ENCODE measurements at places on chromosomes 4 and X.
A peak's percentile ranks its signal among the peaks of the same experiment; 100 is the strongest.

DNA sequence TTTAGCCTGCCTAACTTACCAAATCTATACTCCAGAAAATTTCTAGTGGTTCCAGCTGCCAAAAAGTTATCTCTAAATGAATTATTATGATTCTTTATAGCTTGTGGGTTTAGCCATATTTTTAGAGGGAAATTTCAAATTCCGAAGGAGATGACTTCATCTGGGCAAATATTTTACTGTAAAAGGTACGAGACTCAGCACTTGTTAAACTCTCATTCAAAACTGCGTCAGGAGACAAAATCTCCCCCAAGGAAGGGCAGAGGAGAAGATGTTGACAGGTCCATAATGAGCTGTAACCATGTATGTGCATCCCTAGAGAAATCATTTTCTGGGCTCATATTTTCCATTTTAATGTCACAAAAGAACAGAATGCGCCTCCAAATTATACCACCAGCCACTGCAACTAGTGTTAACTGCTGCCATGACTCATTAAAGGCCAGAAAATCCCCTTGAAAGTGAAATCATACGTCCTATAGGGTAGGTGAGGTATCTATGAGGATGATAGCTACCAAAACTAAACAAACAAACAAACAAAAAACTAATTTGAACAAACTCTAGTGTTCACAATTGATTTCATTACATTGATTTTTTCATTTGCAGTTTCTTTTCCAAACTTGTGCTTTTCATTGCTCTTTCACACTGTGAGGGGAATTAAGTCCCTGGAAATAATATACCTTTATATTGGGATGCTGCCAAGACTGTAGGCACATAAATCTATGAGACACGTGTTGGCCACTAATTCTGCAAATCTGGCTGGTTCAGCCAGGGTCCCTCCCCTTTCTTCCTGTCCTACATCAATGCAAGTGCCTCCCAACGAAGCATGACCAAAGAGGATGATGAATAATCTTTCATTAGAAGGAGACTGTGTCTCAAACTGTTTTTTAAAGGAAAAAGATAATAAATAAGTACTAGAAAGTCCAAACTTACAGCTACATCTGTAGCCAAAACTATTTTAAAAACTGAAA, 85.8 kb downstream of the ARHGAP6 start:
- no peak for DNase-seq

GRCh38 chrX:12702509-12703091, 88.6 kb upstream of the PRPS2 start:
- no peak for DNase-seq

DNA sequence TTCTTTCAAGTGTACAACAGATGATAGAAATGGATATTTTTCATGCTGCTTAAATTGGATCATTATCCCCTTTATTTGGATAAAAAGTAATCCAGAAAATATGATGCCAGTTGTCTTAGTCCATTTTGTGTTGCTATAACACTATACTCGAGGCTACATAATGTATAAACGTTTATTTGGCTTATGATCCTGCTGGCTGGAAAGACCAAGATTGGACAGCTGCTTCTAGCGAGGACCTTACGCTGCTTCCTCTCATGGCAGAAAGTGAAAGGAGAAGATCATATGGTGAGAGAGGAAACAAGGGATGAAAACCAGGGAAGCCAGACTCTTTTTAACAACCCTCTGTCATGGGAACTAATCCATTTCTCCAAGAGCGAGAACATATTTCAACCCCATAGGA, 102.7 kb downstream of the TRAM1L1 start:
- DNase-seq, result no peak

DNA sequence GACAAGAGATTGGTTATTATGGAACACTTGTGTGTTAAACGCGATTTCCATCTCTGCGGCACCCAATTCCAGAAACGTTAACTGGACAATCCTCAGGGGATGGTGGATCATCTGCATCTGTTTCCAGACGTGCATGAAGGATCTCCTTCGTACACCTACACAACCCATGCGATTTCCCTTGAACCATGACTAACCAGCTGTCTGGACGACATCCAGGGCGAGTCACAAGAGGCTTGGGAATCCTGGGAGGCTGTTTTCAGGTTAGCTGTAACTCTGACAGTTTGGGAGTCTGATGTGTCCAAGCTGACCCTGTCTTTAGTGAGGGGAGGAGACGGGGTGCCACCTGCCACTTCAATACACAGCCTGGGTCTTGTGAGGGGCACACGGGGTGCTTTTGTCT, 84.5 kb downstream of the GATB start:
- DNase-seq, result no peak

DNA sequence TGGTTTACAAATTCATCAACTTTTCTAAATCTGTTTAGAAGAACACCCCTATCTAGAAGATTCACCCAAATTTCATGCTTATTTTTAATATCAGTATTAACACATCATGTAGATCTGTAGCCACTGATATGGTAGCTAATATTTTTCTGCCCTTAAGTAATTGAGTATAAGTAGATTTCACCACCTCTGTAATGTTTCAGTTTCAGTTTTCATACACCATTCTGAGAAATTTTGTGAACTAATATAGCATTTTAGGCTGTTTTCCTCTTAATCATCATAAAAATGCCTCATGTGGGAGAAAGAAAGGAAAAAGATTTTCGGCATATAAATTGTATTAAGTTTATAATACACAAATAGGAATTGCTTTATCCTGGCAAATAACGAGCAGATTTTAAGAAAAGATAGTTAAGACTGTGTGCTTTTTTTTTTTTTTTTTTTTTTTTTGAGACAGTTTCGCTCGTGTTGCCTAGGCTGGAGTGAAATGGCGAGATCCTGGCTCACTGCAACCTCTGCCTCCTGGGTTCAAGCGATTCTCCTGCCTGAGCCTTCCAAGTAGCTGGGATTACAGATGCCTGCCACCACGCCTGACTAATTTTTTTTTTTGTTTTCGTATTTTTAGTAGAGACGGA, 21.4 kb upstream of the RBPJ start:
- peak; percentile 65 for DNase-seq

- DNase-seq, result no peak
Measured at GRCh38 chr4:35818520-35818919, 425.8 kb downstream of the ARAP2 start.

GRCh38 chrX:38513112-38513742, 48.1 kb upstream of the TSPAN7 start:
- DNase-seq, result no peak

- peak; percentile 42 for DNase-seq
Measured at GRCh38 chrX:134999469-134999868, 8.7 kb downstream of the SMIM10 start.

- DNase-seq, result no peak
Measured at GRCh38 chr4:25378437-25378743, 1.3 kb downstream of the ANAPC4 start.

GRCh38 chrX:111168314-111168713, 72.3 kb downstream of the PAK3 start:
- peak; percentile 4 for DNase-seq

DNA sequence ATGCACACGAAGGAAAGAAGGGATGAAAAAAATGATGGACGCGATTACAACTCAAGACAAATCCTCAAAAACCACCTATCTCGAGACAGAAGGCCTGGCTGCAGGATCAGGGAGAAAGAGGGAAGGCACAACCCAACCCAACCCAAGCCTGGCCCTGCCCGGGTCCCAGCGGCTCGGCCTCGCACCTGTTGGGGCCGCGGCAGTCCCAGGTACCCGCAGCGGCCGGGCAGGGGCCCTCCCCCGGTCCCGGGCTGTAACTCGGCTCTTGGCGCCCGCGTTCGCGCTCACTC, 464 bp downstream of the RASGEF1B start:
- no peak for DNase-seq

GRCh38 chr4:671769-672168, 2.3 kb downstream of the ATP5ME start:
- no peak for DNase-seq

GRCh38 chrX:31199056-31199839, 127.4 kb upstream of the FTHL17 start:
- no peak for DNase-seq

- no peak for DNase-seq
Measured at GRCh38 chr4:76680952-76681351, 217.0 kb downstream of the SOWAHB start.

DNA sequence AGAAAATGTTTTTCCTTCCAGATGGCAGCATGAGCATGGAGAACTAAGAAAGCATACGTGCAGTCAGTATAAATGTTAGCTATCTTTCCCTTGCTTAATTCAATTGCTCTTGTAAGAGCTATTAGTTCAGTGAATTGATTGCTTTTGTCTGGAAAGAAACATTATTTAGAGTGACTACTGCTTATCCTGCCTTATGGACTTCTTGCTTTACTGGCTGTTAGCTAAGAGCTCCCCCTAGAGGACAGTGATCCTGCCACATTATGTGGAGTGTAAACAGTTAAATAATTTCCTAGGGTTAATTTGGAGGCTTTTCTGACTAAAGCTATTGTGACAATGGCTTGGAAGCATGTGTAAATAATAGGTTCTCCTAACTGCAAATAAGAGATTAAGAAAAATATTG, 1402.4 kb downstream of the FAM133A start:
- DNase-seq, result peak; percentile 12

GRCh38 chr4:16583764-16584163, 314.7 kb downstream of the LDB2 start:
- no peak for DNase-seq

DNA sequence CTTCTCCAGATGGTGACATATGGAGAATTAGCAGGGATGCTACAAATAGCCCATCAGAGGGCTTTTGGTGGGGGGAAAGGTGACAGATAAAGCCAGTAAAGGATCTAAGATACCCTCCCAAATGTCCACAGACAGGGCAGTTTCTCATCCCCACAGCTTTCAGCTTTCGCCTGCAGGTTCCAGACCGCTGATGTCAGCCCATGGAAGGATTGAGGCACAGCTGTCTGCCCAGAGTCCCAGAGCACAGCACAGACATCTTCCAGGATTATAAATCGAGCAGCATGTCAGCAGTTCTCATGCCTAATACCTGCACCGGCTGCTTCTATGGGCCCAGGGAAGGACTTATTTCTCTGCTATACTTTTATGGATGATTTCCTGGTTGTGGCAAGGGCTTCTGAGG, 96.7 kb upstream of the MXRA5 start:
- DNase-seq, result no peak

GRCh38 chrX:23374291-23374690, 39.6 kb downstream of the PTCHD1 start:
- no peak for DNase-seq

GRCh38 chrX:131840799-131841495, 182.2 kb upstream of the STK26 start:
- DNase-seq, result no peak

DNA sequence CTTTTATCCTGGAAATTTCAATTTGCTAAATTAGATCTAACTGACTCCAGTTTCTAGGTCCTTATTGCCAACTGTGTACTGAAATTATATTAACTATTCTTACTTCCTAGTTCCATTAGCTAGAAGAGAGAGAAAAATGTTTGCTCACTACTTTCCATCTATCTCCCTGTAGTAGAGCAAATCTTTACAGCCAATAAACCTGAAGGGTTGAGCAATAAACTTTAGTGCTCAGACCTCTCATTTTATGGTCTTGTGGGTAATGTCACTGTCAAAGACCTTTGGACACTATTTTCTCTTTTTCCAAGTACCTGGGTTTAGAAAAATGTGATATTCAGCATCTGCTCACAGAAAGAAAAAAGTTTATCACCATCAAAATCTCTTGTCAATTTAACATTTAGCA, 237.5 kb upstream of the GEMIN8 start:
- DNase-seq, result no peak

DNA sequence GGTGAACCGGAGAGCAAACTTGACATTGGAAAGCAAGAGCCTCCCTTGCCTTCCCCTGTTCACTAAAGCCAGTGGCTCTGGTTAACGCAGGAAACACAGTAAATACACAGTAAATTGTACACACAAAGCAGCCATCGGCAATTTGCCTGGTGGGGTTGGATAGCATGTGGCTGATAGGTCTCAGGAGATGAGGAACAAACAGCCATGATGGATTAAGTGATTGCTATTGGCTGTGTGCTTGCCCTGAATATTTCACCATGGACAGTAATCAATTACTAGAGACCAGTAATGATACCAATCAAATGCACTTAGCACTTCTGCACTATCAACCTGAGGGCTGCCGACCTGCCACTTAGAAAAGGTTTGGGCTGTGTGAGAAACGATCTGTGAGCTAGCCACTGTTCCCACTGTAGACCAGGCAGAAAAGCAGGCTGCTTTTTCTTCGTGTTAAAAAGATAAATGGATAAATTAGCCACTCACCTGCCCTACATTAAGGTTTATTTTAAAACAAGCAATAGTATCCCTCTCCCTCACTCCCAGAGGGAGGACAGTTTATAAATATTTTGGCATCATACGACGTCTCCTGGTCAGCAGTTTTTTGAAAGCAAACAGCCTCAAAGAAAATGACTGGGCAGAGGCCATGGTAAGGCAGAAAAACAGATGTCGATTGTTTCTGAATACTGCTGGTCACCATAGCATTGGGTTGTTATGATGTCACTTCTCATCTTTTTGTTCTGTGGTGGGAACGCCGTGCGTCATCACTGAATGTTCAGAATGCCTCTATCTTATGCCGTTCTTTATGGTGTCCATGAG, 167.1 kb downstream of the MAML3 start:
- no peak for DNase-seq

DNA sequence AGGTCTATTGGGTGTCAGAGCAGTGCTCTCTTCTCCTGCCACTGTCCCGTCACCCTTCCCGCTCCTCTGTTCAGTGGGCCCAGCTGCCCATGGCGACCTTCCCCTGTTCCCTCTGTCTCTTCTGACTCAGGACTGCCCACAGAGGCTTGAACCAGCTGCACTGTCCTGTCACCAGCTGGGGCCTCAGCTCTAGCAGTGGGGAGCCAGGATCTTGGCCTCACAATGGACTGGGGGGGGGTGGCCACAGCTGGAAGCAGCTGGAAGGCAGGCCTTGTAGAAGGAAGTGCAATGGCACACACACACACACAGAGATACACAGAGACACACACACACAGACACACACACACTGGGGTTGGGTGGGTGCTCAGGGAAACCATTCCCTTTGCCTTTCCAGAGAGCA, 114.0 kb upstream of the PJA1 start:
- DNase-seq, result no peak

DNA sequence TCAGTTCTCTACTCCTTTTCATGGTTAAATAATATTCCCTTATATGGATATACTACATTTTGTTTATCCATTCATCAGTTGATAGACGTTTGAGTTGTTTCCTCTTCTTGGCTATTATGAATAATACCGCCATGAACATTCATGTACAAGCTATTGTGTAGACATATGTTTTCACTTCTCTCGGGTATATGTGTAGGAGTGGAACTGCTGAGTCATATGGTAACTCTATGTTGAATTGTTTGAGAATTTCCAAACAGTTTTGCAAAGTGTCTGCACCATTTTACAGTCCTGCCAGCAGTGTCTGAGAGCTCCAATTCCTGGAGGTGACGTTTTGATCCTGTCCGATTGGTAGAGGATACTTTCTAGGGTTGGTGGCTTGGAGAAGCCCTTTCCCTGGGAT, 23.6 kb downstream of the PLAC1 start:
- DNase-seq, result peak; percentile 70

- peak; percentile 33 for DNase-seq
Measured at GRCh38 chr4:159422019-159422418, 319.1 kb downstream of the RAPGEF2 start.

DNA sequence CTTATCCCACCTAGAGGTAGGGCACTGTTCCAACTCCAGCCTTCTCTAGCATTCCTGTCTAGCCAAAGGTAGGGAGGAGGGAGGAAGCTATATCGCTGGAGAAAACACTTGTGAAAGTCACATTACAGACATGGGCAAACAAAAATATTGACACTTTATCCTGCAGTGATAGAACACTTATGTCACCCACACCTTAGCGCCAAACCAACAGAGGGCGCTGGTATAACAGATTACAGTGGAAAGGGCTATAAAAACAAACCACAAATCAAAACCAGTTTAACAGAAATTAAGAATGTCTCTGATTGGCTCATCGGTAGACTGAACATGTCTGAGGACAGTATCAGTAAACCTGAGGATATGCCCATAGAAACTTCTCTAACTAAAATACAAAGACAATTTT, 451.3 kb downstream of the TLL1 start:
- no peak for DNase-seq
